ENCODE measurements at places on chromosomes 3 and 15.

DNA sequence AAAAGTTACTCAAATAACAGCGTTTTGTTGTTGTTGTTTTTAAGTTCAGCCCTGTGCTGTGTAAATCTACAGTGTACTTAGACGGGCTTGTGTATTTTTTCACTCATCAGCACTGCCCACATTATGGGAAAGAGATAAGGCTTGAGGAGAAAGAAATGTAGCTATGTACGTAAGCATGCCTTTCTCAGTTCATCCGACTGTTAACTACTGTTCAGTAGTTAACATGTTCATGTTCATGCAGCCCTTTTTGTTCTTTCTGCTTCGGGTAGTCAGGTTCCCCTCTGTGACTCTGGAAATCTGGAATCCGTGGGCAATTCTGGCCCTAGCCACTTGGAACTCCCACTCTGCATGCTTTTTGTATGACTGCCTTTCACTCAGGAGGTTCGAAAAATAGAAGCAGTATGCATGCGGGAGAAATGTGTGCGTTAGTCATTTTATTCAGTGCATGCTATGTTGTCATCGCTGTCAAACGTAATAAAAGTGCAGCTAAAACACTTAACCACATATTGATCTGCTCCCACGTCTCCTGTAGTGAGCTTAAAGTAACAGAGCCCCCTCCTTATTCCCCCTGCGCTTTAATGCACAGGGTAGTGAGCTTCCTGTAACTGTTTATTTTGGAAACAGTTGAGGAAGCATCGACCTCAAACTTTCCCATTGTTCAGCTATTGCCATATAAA lies 283.1 kb upstream of the NR2F2 start:
- peak; percentile 10 for DNase-seq

DNA sequence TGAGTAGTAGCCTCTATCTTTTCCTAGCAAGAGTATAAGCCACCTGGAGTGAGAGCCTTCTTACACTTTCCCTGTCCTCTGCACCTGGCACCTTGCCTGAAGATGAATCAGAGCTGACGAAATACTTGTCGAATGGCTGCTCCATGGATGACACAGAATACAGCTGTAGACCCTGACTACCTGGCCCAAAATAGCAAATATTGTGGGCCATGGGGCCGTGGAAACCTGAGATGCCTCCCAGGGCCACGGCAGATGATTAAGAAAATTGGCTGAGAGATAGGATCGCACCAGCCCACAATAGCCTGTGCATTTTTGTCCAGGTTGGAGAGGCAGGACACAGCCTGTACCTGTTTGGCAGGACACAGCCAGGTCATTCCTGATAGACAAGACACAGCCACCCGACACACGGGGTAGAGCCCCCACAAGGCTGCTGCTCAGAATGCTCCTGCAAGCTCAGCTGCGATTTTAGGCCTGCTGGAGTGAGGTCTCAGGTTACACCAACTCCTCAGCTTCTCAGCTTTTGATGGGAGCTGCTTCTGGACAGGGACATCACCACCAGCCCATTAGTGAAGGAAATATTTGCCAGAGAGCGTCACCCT lies 22.9 kb upstream of the TPM1 start:
- DNase-seq, result peak; percentile 58

GRCh38 chr15:92385096-92385495 lies 8.6 kb upstream of the ST8SIA2 start:
- DNase-seq, result peak; percentile 41

DNA sequence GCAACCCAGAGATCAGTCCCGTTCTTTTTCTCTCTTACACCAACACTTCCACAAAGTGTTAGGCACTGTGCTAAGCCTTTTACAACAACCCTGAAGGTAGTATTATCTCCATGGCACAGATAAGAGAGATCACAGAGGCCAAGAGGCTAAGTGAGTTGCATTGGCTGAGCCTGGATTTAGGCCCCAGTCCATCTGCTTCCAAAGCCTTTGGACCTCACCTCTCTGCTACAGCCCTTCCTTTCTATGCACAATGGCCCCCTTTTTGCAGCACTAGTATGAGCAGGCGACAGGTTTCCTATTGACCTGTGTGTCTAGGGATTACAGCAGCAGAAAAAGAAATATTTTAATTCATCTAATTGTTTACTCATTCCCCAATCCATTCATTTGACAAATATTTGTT lies 76.2 kb downstream of the CRYGS start:
- DNase-seq, result no peak

GRCh38 chr3:161549261-161549660 lies 52.7 kb downstream of the OTOL1 start:
- no peak for DNase-seq

DNA sequence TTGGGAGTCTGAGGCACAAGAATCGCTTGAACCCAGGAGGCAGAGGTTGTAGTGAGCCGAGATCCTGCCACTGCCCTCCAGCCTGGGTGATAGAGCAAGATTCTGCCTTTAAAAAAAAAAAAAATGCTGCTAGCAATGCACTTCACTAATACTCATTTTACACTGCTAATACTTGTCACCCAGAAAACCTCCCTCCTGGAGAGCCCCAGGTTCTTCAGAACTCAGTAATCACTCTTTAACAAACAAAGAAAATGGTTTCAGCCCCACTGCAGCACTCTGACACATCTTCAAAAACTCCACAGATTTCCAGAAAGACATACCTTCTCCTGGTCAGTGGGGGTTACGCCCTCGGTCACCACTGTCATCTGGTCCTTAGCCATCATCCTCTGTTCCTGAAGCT lies 366.7 kb downstream of the SHQ1 start:
- DNase-seq, result no peak

GRCh38 chr3:171113716-171114115 lies 87.2 kb upstream of the SLC2A2 start:
- DNase-seq, result no peak

GRCh38 chr3:64353226-64353625 lies 128.0 kb upstream of the PRICKLE2 start:
- no peak for DNase-seq

DNA sequence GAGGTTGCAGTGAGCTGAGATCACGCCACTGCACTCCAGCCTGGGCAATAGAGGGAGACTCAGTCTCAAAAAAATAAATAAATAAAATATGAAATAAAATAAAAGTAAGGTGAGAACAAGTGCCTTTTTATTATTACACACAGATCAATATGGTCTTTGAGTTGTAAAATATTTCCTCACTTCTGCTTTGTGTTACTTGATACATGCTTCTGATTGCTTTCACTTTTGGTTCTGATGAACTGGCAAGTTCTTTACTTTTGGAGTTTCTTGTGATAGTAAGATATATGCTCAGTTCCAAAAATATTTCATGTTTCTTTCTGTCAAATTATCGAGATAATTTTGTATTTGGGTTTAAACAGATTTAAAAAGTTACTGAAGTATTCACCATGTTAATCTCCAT lies 16.6 kb upstream of the GYG1 start:
- no peak for DNase-seq

GRCh38 chr15:36609793-36610192 lies 30.4 kb downstream of the CDIN1 start:
- DNase-seq, result no peak

DNA sequence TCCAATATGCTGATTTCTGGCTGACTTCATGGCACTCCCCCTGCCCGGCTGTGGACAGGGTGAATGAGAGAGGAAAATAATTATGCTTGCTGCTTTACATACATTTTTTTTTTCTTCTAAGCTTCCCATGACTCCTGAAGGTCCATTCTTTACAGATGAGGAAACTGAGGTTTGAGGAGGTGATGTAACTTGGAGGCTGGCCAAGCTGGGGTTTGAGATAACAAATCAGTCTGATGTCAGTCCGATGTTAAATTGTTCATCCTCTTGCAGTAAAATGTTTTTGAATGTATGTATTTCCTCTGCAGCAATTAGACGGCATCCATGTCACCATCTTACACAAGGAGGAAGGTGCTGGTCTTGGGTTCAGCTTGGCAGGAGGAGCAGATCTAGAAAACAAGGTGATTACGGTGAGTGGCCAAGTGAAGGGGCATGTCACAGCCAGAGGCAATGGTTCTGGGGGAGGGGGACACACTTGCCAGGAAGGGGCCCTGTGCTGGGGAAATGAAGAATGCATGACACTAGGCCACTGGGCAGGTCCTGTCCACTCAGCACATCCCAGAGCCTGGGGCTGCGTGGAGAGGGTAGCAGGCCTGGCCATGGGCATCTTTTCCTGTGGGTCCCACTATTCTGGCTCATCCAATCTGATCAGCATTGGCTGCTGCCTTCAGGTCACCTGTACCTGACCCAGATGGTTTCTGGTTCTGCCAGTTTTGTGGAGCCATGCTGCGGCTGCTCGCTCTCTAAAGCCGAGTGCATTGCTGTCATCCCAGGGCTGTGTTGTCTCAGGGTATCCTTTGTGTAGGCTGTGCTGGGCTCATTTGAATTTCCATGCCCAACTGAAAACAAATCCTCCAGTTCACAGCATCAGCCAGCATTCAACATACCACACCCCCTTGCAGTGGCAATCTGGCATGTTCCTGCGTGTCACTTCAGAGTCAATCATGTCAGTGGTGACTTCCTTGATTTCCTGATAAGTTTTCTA lies 20.4 kb downstream of the STARD5 start:
- no peak for DNase-seq

- no peak for DNase-seq
Measured at GRCh38 chr3:38039101-38039898, at the start of gene DLEC1. Gene DLEC1, plus strand, starts transcription at chr3:38039208. Its CDS starts 18 bp downstream, at chr3:38039226.

- no peak for DNase-seq
Measured at GRCh38 chr3:120218981-120219380, 66.0 kb downstream of the GPR156 start.

- no peak for DNase-seq
Measured at GRCh38 chr3:197499427-197499826, 56.3 kb downstream of the BDH1 start.

DNA sequence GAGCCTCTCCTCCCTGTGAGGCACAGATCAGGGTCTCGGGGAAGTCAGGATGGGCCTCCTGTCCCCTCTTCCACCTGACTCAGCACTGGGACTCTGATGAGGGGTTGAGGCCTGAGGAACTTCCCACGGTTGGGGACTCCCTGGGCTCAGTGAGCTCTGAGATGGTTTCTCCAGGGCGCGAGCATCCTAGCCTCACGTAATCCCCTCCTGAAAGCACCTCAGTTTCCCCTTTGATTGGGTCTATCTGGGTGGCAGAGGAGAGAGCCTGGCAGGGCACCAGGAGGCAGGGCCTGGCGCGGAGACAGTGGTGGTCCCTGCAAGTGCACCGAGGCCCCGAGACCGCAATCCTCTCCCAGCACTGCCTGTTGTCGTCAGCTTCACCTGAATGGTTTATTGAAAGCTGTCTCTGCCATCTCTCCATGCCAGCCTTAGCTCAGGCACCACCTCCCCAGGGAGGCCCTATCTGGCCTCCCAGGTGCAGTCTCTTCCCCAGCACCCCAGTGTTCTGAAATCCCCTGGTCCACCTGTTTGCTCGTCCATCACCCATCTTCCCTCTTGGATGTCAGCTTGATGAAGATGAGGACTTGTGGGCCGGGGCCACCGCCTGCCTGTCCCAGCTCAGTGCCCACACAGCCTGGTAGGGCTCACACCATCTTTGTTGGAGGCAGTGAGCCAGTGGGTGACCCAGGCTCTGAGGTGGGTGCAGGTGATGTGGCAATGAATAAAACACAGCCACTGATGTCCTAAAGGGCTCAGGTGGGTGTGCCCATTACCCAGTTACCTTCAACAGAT lies 52.2 kb upstream of the PCSK6 start:
- no peak for DNase-seq

DNA sequence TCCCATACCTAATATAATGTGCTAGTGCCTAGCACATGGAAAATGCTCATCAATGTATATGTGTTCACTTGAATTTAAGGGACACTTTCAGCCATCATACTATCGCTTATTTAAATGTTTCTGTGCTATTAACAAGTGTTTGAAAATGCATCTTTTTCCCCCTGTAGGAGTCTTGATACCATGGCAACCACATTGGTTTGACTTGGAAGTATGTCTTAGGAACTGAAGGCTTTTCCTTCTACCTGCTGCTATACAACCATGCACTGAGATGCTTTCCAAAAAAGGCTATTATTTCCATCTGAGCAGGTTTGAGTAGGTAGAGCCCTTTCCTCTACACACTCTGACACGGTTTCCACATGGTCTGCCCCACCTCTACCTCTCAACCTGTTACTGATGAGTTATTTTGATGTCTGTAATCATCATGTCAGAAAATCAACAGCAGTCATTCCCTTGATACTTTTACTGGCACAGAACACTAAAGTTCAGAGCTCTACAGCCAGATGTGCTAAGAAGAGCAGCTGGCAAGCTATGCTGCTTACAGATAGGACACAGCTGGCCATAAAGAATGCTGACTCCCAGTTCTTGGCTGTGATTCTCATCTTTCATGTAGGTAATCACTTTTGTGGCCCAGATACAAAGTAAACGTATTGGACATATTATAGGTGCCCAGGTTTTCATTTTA lies 59.3 kb downstream of the RYR3 start:
- no peak for DNase-seq

DNA sequence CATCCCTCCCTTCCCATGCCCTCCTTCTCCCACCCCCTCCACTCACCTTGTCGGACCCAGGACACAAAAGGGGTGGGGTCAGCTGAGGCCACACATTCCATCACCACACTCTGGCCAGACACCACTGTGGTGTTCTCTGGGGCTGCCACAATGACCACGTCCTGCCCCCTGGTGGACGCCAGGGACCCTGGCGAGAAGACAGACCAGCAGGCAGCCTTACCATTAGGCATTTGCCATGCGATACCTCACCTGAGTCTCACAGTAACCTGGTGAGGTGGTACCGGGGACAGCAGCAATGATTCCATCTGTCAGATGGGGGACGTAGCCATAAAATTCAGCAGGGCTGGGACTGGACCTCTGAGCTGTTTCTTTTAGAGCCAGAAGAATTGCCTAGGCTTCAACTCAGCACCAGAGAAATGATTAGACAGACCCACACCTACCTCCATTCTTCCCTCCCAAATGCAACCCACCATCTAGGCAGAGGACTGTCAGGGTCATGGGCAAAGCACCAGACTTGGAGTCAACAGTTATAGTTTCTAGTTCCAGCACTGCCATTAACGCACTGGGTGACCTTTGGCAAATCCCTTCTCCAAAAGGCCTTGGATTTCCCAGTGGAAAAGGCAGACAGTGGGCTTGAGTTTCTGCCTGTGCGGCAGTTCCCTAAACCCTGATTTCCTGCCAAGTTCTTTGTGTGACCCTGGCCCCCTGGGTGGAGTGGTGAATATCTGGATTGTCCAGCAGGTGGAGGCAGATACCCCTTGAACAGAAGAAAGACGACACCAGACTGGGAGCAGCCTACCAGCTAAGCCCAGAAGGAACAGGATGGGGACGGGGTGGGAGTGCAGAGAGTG lies 21.8 kb downstream of the IGDCC4 start:
- no peak for DNase-seq

DNA sequence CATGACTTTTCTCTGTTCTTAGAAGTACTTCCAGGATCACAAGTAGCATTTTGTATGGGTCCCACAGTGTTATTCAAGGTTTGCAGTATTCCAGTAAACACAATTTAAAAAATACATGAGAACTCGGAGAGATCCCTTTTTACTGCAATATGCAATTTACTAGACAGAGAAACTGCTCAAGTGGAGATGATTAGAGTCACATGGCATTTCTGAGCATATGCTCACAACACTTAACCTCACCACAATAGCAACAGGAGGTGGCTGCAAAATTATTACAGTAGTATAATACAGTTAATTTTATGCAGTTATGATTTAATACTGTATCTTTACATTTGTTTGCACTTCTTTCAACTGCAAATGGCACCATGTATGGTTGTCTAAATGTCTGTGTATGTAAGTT lies 87.5 kb downstream of the PIK3CB start:
- no peak for DNase-seq

All from GM04504 (cell line).